ENCODE measurements at places on chromosomes 11 and 22. TPM values are rescaled to one million over a fixed set of nuclear protein-coding genes. Genes with fewer than 3 reads are reported as not detected.
A peak's percentile ranks its signal among the peaks of the same experiment; 100 is the strongest.

The CHRM1 gene
- total RNA-seq, result not detected

The PARVA gene
- total RNA-seq, result 18.1 TPM

DNA sequence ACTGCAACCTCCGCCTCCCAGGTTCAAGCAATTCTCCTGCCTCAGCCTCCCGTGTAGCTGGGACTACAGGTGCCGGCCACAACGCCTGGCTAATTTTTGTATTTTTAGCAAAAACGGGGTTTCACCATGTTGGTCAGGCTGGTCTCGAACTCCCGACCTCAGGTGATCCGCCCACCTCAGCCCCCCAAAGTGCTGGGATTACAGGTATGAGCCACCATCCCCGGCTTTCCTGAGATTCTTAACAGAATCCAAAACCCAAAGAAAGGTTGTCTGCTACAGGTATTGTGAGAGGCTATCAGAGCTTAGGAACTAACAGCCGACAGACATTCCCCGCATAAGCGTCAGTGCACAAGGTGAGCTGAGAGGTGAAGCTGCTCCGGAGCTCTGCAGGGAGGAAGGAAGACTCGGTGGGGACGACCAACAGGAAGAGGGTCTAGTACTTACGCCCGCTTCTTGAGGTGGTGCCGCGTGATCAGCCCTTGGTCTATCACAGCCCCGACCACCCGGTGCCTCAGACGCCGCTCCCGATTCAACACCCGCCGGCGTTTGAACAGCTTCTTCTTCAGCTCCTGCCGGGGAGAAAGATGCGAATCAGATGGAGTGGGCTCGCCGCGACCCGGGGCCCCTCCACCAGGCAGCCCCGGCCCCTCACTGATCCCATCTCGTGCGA lies 470 bp downstream of the C11orf98 start:
- H3K4me1 ChIP-seq, result peaks cover 2% of the 10 kb centered on the region
- peak overlapping the region; percentile 99 for H3K4me3 ChIP-seq

DNA sequence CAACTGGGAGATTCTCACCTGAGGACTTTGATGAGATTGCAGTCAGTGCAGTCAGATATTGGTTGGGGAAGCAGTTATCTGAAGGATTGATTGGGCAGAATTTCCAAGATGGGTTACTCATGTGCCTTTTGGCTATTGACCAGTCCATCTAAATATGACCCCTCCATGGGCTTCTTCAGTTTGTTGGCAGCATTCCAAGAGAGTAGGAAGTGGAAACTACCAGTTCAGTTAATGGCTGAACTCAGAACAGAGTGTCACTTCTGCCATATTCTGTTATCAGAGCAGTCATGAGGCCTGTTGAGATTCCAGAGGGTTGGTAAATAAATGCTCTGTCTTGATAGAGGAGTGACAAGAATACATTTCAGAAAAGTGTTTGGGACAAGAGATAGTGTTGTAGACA lies 71.0 kb downstream of the CYP2R1 start:
- no peaks in the 10 kb centered on the region for H3K4me1 ChIP-seq
- H3K4me3 ChIP-seq, result no peak overlapping the region
- H3K27ac ChIP-seq, result no peak overlapping the region
- no peak for DNase-seq
- H3K36me3 ChIP-seq, result peaks cover 18% of the 10 kb centered on the region
- no peaks in the 10 kb centered on the region for H3K27me3 ChIP-seq

GRCh38 chr11:79052544-79052943 lies 388.3 kb downstream of the TENM4 start:
- H3K4me1 ChIP-seq, result no peaks in the 10 kb centered on the region
- H3K4me3 ChIP-seq, result no peak overlapping the region
- H3K27me3 ChIP-seq, result no peaks in the 10 kb centered on the region
- H3K27ac ChIP-seq, result no peak overlapping the region
- H3K36me3 ChIP-seq, result no peaks in the 10 kb centered on the region

GRCh38 chr11:20087118-20087521 lies 73.2 kb downstream of the DBX1 start:
- no peak for DNase-seq
- peaks cover 60% of the 10 kb centered on the region for H3K36me3 ChIP-seq
- H3K27me3 ChIP-seq, result no peaks in the 10 kb centered on the region
- no peak overlapping the region for H3K4me3 ChIP-seq

GRCh38 chr11:119155733-119156492 lies 7.1 kb downstream of the ABCG4 start:
- H3K36me3 ChIP-seq, result no peaks in the 10 kb centered on the region
- no peaks in the 10 kb centered on the region for H3K4me1 ChIP-seq
- H3K4me3 ChIP-seq, result no peak overlapping the region

- peak within 1 kb of the TSS; percentile 80 for H3K4me3 ChIP-seq
- H3K27ac ChIP-seq, result no peak within 1 kb of the TSS
- no peaks in the 10 kb centered on the region for H3K36me3 ChIP-seq
Measured at GRCh38 chr11:129375751-129376657, at the start of gene BARX2. BARX2 (plus strand) TSS chr11:129375848; CDS start chr11:129376036, 188 bp downstream.

- no peak overlapping the region for H3K27ac ChIP-seq
- H3K36me3 ChIP-seq, result no peaks in the 10 kb centered on the region
- H3K4me1 ChIP-seq, result no peaks in the 10 kb centered on the region
- no peak overlapping the region for H3K4me3 ChIP-seq
Measured at GRCh38 chr11:112770033-112770432, 191.2 kb upstream of the NCAM1 start.

DNA sequence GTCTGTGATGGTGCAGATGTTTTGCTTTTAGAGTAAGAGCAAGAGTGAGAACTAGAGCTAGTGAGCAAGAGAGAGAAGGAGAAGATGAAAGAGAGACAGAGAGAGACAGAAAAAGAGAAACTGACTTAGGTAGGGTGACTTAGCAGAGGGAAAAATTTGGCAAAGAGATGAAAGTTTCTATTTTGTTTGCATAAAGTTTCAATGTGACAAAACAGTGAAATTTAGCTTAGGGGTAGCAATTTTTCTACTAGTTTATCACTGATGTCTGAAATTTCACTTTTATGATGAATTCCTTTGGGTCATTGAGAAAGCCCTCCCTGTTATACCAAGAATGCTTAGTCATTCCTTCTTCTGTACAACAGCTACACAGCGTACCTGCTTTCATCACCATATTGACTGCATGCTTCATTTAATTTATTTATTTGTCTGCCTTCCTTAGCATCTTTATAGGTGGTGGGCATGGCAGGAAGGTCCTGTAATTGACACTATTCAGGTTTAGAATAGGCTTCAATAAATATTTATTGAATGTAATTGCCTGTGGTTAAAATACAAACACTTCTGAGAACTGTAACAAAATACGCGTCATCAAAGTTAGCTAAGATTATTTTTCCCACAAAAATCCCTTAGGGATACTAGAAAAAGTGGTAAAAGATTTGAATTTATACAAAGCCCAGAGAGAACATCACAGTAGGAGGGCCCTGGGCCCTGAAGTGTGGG lies 19.9 kb upstream of the CTSC start:
- H3K27me3 ChIP-seq, result no peaks in the 10 kb centered on the region
- no peak overlapping the region for H3K27ac ChIP-seq
- H3K36me3 ChIP-seq, result no peaks in the 10 kb centered on the region
- peaks cover 3% of the 10 kb centered on the region for H3K4me1 ChIP-seq
- no peak for DNase-seq

DNA sequence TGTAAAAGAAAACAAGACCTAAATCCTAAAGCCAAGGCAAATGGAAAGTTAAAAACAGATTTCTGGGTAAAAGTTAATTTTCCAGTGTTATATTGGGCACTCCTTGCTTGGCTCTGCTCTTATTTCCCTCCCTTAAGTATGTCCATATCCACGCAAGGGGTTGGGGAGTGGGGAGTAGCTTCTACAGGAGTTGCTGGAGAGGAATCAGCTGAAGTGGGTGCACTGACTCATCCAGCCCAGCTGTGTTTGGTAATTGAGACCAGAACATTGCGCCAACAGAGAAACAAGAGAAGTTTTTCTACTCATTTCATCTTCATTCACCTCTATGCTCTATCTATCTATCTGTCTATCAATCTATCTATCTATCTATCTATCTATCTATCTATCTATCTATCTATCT lies 298.4 kb upstream of the PDGFD start:
- H3K4me3 ChIP-seq, result no peak overlapping the region
- no peaks in the 10 kb centered on the region for H3K4me1 ChIP-seq
- no peaks in the 10 kb centered on the region for H3K27me3 ChIP-seq
- H3K27ac ChIP-seq, result no peak overlapping the region
- no peak for DNase-seq

Data from H9 (cell line).